ENCODE measurements at places on chromosomes 11 and 22.

DNA sequence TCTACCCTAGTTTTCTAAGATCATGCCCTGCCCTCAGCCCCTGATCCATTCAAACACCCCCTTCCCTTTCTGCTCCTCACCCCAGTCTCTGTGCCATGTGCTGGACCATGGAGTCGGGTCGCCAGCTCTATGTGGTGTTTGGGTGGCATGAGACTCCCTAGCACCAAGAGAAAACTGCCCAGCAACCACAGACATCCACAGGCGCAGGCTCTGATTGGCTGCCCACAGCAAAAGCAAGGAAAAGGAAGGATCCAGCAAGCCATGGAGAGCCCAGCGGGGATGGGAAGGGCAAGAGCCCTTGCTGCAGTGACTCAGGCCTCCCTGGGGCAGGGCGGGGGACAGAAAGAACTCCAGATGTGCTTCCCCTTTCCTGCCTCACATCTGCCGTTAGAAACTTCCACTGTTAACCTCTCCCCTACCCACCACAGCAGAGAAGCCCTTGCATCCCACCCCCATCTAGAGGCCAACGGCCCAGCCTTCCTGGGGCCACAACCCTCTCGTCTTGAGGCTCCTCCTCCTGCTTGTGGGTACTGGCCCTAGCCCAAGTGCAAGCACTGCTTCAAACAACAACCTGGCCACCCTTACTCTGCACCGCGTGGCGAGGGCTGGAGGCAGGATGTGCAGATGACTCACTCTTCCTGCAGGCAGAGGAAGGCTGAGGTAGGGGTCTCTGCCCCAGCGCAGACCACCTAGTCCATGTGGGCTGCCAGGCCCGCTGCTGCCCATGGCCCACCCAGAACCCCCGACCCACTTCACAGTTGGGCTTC is 9.7 kb upstream of the AHNAK start:
- peak; percentile 93 for DNase-seq

GRCh38 chr11:9399466-9399865 is 15.0 kb downstream of the IPO7 start:
- no peak for DNase-seq

GRCh38 chr11:123255909-123256308 is 60.9 kb upstream of the CLMP start:
- no peak for DNase-seq

DNA sequence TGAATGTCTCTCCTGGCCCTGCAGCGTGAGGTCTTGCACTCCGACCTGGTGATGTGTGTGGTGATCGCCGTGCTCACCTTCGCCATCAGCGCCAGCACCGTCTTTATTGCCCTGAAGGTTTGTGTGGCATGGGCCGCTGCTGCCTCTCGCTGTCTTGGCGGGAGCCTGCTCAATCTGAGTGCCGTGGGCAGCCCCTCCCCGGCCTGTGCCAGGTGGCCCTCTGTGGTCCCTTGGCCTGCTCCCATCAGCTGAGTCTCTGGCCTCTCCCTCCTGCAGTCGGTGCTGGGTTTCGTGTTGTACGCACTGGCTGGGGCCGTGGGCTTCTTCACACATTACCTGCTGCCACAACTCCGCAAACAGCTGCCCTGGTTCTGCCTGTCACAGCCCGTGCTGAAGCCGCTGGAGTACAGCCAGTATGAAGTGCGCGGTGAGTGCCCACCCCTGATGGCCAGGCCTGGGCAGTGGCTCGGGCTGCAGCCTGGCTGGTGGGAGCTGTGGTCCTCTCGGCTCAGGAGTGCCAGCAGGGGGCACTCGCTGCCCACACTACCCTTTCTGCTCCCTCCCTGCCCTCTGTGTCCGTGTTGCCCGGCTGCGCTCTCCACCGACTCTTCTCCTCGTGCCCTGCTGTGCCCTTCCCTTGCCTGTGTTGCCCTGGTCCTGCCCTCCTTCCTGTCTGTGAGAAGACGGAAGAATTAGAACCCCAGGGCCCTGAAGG is 10.2 kb downstream of the PCNX3 start:
- no peak for DNase-seq

DNA sequence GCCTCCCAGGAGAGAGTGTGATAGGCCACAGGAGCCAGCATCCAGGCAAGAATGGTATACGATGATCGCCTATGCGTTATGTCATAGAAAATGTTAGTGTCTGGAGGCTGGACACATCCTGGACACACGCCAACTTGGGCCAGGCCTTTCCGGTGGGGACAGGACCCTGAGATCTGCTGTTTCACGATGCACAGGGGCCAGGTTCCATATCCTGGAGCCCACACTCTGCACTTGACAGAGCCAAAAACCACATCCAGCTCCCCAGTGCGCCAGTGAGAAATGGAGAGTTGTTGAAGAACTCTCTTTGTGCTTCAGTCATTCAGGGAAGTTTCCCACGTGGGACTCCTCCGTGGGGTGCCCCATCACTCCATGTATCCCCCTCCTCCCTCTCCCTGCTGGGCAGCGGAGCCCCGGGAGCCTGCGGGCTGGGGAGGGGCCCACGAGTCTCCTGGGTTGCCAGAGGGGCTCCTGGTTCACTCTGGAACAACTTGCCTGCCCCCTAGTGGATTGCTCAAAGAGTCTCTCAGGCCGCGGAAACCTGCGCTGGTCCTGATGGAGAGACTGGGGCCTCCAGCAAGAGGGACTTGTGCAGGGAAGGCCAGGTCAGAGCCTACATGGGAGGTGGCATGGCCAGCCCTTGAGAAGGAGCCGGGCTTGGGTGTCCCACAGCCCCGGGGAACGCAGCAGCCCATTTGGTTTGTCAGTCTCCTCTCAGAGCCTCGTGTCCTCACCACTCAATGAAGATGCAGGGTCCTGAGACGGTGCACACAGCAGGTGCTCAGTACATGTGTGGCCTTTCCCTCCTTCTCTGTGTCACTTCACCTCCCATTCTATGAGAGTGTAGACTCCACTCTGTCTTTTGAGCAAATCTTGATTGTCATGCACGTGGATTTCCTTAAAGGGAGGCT is 10.2 kb upstream of the LRRC32 start:
- DNase-seq, result peak; percentile 41

DNA sequence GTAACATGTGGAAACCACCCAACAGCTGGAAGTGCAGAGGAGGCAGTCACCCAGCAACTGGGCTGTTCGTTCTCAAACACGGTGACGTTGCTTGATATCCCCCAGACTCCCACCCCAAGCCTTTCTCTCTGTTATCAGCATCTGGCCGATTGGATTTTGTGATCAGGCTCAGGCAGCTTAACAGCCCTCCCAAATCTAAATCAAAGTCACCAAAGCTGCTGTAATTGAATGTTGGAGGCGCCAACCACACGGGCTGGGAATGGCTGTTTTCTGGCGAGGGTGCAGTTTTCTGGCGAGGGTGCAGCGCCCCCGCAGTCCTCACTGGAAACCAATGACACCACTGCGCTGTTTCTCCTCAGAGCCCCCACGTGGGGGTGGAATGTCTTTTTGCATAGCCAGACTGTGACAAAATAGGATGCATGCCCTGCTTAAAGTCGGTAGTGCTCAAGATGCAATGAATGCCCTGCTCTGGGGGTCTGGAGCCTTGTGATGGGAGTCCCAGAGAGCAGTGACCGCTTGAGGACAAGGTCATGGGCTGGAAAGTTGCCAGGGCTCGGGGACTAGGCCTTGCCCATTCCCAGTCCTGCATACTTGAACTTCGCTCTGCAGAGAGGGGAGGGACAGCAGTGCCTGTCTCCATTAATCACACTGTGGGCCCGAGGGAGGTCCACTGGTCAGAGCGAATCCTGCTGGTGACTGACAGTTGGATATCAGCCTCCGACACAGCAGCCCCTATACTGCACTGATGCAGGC is 105.3 kb downstream of the MORC2 start:
- no peak for DNase-seq

DNA sequence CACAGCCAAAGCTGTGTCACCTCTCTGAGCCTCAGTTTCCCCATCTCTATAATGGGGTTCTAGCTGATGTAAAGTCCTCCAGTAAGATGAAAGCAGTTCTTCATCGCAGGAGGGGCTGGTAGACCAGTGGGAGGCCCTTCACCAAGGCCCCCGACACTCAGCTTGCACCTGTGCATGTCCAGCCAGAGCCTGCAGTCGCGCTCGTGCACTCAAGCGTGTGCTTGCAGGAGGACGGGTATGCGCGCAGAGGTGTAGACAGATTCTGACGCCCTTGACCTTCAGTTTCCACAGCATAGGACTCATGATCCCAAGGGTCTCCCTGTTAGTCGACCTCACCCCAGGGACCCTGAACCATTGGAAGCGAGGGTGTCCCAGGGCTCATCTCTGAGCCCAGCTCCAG is 633.7 kb downstream of the TBC1D22A start:
- DNase-seq, result no peak

GRCh38 chr11:75161506-75162095 is 10.7 kb downstream of the SLCO2B1 start:
- DNase-seq, result no peak

- DNase-seq, result no peak
Observed at GRCh38 chr22:22033803-22034468, 51.3 kb upstream of the TOP3B start.

GRCh38 chr11:132263241-132263640 is 892.8 kb downstream of the NTM start:
- DNase-seq, result no peak

DNA sequence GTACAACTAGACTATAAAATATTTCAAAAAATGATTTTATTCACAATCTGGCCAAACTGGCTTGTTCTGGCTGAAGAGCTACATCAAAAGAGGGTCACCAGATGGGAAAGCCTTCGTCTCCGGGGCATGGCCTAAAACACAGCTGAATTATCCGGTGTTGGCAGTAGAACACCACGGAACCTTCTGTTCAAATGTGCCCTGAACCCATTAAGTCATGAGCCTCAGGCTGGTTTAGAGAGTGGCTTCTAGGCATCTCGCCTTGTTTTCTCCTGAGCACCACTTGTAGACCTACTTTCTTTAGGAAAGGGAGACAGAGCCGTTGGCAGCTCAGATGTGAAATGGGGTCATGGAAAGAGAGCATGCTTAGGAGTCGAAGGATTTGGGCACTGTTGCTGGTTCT is 890.2 kb downstream of the NTM start:
- DNase-seq, result no peak

GRCh38 chr11:64935359-64936081 is at the start of gene GPHA2:
GPHA2 (minus strand) TSS chr11:64935893; CDS start chr11:64935460, 433 bp downstream.
- no peak for DNase-seq

DNA sequence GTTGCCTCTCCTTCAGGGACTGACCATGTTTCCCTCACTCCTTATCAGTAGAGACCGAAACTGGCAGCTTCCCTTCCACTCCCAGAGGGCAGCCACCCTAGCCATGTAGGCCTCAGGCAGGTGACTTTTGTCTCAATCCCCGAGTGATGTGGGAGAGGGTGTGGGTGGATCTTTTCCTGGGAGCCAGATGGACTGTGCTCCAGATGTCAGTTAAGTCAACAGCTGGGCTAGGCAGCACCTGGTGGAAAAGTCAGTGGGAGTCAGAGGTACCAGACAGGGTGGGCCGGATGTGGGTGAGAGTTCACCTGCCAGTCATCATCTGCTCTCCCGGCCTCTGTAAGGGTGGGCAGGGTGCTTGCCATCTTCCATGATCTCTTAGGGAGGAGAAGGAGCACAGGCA is 1.9 kb downstream of the BANF1 start:
- DNase-seq, result no peak

- DNase-seq, result no peak
Observed at GRCh38 chr11:96275801-96276594, 67.0 kb downstream of the MAML2 start.

GRCh38 chr11:124754309-124754708 is 2.3 kb upstream of the VSIG2 start:
- no peak for DNase-seq

DNA sequence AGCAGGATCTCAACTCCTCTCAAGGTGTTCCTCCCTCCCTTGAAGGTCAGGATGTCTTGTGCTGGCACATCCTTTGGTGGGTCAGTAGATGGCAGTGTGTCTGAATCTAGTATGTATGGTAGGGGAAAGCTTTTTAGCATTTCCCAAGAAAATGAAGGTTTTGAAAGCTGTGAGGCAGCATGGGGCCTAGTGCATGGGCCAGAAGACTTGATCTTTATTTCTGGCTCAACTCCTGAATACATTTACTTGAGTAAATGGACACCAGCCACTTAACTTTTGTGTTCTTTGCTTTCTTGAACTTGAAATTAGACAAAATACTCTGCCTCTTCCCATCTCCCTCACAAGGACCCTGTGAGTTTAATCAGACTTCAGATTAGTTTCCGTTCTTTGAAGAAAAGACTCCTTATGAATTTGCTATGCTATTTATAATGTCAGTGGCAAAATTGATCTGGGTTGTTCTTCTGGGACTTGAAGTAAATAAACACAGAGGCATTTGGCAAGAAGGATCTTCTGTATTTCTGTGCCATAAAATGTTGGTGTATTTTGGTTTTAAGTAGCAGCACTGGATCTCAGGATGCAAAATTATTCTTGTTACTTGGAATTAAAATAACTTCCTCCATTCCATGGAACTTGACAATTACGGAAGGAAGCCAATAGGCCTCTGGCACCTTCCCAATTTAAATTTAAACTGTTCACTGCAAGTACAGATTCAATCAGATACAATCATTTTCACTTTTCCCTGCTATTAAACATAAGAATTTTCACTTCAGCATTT is 288.8 kb downstream of the CASP12 start:
- DNase-seq, result peak; percentile 28

DNA sequence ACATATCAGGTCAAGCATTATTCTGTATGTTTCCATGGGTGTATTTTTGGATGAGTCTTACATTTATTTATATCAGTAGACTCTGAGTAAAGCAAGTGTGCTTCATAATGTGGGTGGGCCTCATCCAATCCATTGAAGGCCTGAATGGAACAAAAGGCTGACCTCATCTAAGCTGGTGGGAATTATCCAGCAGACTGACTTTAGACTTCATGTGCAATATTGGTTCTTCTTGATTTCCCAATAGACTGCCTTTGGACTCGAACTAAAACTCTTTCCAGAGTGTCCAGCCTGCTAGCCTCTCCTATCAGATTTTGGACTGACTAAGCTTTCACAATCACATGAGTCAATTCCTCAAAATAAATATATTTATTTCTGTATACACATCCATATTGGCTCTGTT is 116.2 kb downstream of the KIF18A start:
- no peak for DNase-seq

All from HCT116 (cell line).